Activated CD4-positive, alpha-beta memory T cell treated with anti-CD3 and anti-CD28 coated beads for 36 hours (primary cell): ENCODE measurements at places on chromosomes 4 and X.

GRCh38 chr4:38169524-38169923 is 209.3 kb downstream of the PTTG2 start:
- DNase-seq = no peak

DNA sequence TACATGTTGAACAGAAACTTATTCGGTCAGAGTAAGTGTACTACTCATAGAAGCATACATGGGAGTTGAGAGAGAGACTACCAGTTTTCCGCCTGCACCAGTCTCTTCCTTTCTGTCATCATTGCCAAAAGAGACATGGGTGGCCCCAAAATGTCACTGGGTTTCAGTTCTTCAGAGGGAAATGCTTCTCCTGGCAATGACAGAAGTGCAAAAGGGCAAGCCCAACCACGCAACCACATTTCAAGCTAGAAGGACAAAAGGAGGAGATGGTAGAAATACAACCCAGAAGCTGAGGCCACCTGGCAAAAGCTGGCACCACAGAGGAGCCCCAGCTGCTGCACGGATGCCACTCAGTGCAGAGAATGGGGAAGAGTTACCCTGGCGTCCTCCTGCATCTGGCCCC is 320.1 kb downstream of the BCOR start:
- DNase-seq = peak; percentile 67

DNA sequence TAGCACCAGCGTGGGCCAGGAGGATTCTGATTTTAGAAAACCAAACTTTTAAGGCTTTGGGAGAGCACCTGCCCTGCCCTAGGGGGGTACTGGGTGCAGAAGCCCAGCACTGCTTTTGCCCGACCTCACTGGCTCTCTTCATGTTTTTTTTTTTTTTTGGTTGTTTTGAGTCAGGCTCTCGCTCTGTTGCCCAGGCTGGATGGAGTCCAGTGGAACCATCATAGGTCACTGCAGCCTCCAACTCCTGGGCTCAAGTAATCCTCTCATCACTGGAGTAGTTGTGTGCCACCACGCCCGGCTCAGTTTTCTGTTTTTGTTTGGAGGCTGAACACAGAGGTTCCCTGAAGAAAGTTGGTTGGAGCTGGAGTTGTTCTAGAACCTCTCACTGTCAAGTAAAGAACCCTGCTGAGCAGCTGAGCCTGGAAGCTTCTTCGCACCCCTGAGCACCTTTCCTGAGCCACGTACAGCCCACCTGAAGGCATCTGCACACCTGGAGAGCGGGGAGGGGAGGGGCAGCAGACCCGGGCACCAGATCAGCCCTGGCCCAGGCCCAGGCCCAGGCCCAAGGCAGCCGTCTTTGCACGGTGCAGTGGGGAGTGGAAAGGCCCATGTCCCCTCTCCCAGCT is 49.5 kb downstream of the SHROOM2 start:
- no peak for DNase-seq

GRCh38 chr4:74223801-74224200 is 65.9 kb downstream of the MTHFD2L start:
- DNase-seq = no peak

- no peak for DNase-seq
Measured at GRCh38 chr4:183164963-183165362, 65.9 kb downstream of the WWC2 start.

GRCh38 chr4:1601852-1602654 is 82.1 kb downstream of the FAM53A start:
- DNase-seq = no peak
